K562 (cell line): ENCODE measurements at places on chromosomes 5 and 9. TPM values are rescaled to one million over a fixed set of nuclear protein-coding genes. Genes with fewer than 3 reads are reported as not detected.
A peak's percentile ranks its signal among the peaks of the same experiment; 100 is the strongest.

The PKD2L2 gene
- total RNA-seq = not detected in 2 replicates

The CNTNAP3 gene
- total RNA-seq = 0.20 and 0.22 TPM in 2 replicates

GRCh38 chr9:136276716-136277115, 27.2 kb downstream of the CCDC187 start:
- H3K27me3 ChIP-seq = peaks cover 51% of the 10 kb centered on the region
- no peak overlapping the region for H3K27ac ChIP-seq
- DNase-seq = no peak
- H3K4me3 ChIP-seq = no peak overlapping the region

- peaks cover 56% of the 10 kb centered on the region; the same call in 2 of the 3 replicates for H3K36me3 ChIP-seq
- H3K27me3 ChIP-seq = no peaks in the 10 kb centered on the region
- no peak overlapping the region for H3K27ac ChIP-seq
- no peak overlapping the region for H3K4me3 ChIP-seq
- H3K4me1 ChIP-seq = peaks cover 4% of the 10 kb centered on the region; the same call in 1 of the 3 replicates
These were observed 4.3 kb upstream of the MRNIP start for GRCh38 chr5:179862891-179863290.

The CSF1R gene
- 0.20 and 0.22 TPM in 2 replicates for total RNA-seq

DNA sequence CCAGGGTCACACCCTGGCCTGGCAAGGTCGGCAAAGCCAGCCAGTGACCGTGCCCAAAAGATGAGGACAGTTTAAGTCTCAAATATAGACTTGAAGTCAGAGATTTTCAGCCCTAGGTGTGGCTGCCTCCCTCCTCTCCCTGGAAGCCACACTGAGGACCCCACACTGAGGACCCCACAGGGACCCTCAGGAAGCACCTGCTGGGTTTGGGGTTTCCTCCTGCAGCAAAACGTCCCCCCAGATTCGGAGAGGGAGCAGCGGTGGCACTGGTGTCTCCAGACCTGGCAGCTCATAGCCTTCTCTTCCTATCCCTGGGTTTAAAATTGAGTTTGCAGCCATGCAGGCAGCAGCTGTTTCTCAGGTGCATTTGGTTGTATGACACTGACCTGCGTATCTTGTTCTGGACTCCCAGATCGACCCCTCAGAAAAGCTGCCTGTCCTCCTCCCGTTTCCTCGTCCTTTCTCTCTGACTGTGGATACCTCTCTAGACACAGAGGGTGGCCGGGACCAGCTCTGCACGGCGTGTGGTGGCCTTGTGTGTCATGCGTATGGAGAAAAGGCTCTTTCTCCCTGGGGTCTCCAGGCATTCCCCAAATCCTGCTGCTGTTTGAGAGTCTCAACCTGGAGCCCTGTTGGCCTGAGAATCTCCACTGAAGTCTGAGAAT, 36.6 kb downstream of the MRPL36 start:
- DNase-seq = no peak
- H3K4me1 ChIP-seq = no peaks in the 10 kb centered on the region
- no peaks in the 10 kb centered on the region for H3K36me3 ChIP-seq
- H3K27me3 ChIP-seq = peaks cover 78% of the 10 kb centered on the region
- H3K27ac ChIP-seq = no peak overlapping the region
- H3K4me3 ChIP-seq = no peak overlapping the region

The ORM2 gene
- total RNA-seq = 0.98 and 1.5 TPM in 2 replicates

The MYMK gene
- not detected in 2 replicates for total RNA-seq

DNA sequence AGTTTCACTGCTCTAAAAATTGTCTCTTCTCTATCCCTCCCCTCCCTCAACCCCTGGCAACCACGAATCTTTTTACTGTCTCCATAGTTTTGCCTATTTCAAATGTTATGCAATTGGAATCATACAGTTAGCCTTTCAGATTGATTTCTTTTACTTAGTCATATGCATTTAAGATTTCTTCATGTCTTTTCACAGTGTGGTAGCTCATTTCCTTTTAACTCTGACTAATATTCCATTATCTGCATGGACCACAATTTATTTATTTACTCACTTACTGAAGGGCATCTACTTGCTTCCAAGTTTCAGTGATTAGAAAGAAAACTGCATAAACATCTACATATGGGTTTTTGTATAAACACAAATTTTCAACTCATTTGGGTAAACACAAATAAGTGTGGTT, 372.3 kb downstream of the CDH18 start:
- no peaks in the 10 kb centered on the region for H3K4me1 ChIP-seq
- no peaks in the 10 kb centered on the region for H3K27me3 ChIP-seq
- no peak overlapping the region for H3K27ac ChIP-seq

The PDE6A gene
- total RNA-seq = not detected in 2 replicates

GRCh38 chr9:3526165-3526996, 580 bp upstream of the RFX3 start:
- H3K4me3 ChIP-seq = peak overlapping the region; percentile 82
- H3K27ac ChIP-seq = peak overlapping the region; percentile 100
- H3K36me3 ChIP-seq = no peaks in the 10 kb centered on the region; the same call in 2 of the 3 replicates
- no peaks in the 10 kb centered on the region for H3K4me1 ChIP-seq
- DNase-seq = peak; percentile 70

- no peaks in the 10 kb centered on the region for H3K27me3 ChIP-seq
- DNase-seq = no peak
- H3K27ac ChIP-seq = no peak overlapping the region
These were observed 155.8 kb downstream of the DEPDC1B start for GRCh38 chr5:60544142-60544541.

The OR1L8 gene
- total RNA-seq = not detected in 2 replicates

- no peaks in the 10 kb centered on the region for H3K27me3 ChIP-seq
- no peaks in the 10 kb centered on the region for H3K4me1 ChIP-seq
- DNase-seq = no peak
- H3K4me3 ChIP-seq = no peak overlapping the region
These were observed 164.7 kb upstream of the TARS1 start for GRCh38 chr5:33275921-33276627.

The PDCD1LG2 gene
- not detected in 2 replicates for total RNA-seq

- H3K27ac ChIP-seq = no peak overlapping the region
- H3K36me3 ChIP-seq = no peaks in the 10 kb centered on the region
- no peak for DNase-seq
- peaks cover 6% of the 10 kb centered on the region; the same call in 1 of the 2 replicates for H3K4me1 ChIP-seq
These were observed 251.0 kb downstream of the DENND1A start for GRCh38 chr9:123678878-123679329.

The PCDHA7 gene
- total RNA-seq = not detected in 2 replicates

DNA sequence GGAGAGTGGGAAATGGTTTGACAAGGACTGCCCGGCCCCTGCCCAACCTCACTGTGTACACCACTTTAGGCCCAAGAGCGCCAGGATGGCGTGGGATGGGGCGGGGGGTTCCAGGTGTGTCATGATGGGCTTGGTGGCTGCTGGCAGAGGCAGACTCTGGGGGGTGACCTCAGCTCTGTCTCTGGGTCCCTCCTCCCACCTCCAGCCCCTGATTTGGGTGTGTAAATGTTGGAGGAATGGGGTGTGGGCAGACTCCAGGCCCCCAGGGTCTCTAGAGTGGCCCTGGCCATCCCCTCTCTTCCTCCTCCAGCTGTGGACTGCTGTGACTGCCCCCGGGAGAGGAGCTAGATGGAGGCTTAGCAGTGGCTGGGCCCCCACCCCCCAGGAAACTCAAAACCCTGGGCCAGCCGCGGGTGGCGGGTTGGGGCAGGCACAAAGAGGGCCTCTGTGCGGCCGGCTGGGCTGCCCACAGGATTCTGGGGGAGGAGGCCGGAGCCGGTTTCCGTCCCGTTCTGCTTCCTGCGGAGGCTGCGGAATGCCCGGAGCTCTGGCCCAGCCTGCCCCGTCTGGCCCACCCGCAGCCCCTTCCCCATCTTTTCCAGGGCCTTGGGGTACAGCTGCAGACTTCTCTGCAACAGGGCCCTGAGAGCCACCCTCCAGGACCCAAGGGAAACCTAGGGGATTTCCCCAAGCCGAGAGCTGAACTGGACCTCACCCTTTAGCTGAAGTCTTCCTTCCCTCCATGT, 23.1 kb downstream of the CXXC5 start:
- DNase-seq = no peak
- H3K4me1 ChIP-seq = peaks cover 78% of the 10 kb centered on the region
- peak overlapping the region; percentile 95 for H3K27ac ChIP-seq
- no peaks in the 10 kb centered on the region for H3K27me3 ChIP-seq
- H3K4me3 ChIP-seq = no peak overlapping the region

The NPDC1 gene
- total RNA-seq = 1.5 and 2.1 TPM in 2 replicates

DNA sequence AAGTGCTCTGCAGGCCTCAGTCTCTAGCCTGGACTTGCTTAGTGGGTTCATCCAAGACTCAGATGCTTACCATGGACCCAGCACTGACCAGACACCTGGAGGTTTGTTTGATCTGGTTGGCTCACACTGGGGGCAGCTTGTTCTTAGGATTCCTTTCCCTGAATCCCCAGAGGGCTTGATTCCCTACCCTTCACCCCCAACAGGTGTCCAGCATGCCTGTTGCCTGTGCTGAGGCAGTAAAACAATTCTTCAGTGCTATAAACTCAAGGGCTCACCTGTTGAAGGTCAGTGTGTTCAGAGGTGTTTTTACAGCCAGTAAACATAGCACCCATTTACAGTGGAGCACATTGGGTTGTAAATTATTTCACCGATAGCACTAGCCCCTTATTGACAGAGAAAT, 123.8 kb upstream of the KLF4 start:
- no peak overlapping the region for H3K27ac ChIP-seq
- peaks cover 7% of the 10 kb centered on the region; the same call in 1 of the 2 replicates for H3K27me3 ChIP-seq
- no peak for DNase-seq
- H3K36me3 ChIP-seq = no peaks in the 10 kb centered on the region
- H3K4me1 ChIP-seq = no peaks in the 10 kb centered on the region

DNA sequence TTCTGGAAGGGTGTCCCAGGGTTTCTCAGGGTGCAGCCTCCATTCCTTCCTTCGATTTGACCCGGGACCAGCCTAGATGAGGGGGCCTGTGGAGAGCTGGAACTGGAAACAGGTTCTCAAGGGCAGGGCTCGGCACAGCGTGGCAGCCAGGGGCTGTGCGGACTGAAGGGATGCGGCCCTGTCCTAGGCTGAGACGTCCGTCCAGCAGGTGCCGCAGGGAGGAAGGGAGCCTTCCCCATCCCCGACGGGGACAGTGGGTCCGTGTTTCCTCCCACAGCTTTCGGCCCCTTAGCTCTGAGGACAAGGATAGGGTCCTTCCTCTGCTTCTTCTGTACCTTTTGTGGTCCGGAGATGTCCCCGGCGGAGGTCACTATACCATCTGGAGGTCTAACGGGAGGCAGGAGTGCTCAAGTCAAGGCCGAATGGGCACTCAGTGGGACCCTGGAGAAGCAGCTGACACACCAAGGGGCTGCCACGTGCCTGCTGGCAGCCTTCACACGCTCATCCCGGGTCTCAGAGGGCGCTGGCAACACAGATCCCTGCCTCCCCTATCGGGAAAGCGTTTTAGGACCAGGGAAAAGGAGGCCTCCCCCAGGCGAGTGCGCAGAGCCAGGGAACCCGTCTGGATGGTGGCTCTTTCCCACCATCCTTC, 49.9 kb downstream of the USP20 start:
- DNase-seq = peak; percentile 76
- peaks cover 29% of the 10 kb centered on the region for H3K36me3 ChIP-seq
- H3K27me3 ChIP-seq = no peaks in the 10 kb centered on the region; the same call in 2 of the 3 replicates

DNA sequence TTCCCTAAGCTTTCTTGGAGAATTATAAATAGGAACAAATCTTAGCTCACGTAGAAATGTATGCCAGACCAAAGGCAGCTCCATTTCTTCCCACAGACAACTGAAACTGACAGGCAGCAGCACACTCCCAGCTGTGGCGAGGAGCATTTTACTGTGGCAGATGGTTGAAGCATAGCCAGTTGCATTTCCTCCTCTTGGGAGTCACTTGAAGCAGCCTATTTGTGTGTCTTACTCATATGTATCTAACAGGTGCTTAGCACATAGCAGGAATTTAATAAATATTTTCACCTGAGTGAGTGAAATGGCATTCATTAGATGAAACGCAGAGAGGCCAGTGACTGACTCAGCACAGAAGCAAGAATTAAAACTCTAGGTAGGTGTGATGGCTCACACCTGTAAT, 12.3 kb upstream of the MTMR12 start:
- no peak for DNase-seq
- H3K27ac ChIP-seq = no peak overlapping the region
- H3K4me3 ChIP-seq = no peak overlapping the region
- peaks cover 7% of the 10 kb centered on the region; the same call in 1 of the 2 replicates for H3K4me1 ChIP-seq
- H3K36me3 ChIP-seq = no peaks in the 10 kb centered on the region

DNA sequence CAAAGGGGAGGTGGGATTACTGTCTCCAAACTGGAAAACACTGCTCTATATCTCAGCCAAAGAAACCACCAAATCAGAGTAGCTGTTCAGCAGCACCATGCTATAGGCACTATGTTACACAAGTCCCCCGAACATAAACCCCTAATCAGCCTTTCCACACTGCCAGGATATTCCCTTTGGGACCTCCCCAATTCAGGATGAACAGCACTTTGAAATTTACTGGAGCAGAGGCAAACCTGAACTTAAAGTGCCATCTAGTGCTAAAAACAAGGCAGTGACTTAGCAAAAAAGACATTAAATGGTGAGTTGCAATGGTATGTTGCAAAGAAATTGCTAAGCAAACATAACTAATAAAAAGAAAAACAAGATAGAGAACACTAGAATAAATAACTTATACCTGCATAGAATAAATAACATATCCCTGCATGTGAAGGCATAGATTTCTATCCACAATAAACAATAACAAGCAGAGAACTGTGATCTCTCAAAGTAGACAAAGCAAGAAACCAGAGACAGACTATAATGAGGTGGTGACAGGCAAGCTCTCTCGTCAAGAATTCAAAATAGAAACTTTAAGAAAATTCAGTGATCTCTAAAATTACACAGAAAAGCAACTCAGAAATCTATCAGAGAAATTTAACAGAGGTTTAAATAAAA, 584.4 kb upstream of the ACO1 start:
- H3K27ac ChIP-seq = no peak overlapping the region
- no peak overlapping the region for H3K4me3 ChIP-seq
- H3K36me3 ChIP-seq = no peaks in the 10 kb centered on the region
- no peaks in the 10 kb centered on the region for H3K4me1 ChIP-seq
- no peaks in the 10 kb centered on the region for H3K27me3 ChIP-seq

DNA sequence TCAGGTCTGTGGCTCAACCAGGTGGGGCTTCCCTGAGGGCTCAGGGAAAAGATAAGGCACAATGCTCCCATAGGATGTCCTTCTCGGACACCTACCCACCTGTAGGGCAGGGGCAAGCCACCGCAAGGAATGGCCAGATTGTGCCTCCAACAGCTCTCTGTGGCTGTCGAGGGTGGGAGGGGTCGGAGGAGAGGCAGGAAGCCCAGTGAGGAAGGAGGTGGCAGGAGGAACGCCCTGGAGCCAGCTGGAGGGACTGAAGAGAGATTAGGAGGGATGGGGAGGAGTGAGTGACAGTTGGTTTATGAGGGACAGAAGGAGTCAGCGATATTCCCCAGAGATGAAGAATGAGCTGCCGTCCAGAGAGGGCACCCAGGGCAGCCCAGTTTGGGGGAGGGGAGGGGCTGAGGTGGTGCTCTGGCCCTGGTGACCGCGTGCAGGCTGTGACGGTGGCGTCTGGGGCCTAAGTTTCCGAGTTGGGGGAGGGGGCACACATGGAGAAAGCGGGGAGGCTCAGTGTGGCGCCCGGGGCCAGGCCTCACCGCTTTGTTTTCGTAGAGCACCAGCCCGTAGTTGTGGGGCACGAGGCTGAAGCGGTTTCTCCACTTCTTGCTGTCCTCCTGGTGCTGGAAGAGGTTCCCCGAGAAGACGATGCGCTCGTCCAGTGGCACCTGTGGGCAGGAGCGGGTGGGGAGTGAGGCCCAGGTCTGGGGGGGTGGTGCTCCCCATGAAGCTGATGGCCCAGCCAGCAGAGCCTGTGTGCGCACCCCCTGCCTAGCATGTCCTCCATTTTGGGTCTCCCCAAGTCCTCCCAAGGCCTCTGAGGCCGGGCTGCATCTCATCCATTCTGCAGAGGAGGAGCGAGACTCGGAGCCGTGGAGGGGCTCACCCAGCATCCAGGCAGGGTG, 75.6 kb downstream of the LRSAM1 start:
- H3K27me3 ChIP-seq = no peaks in the 10 kb centered on the region
- no peaks in the 10 kb centered on the region for H3K4me1 ChIP-seq
- no peak for DNase-seq

- H3K27me3 ChIP-seq = no peaks in the 10 kb centered on the region
- no peak overlapping the region for H3K27ac ChIP-seq
- H3K36me3 ChIP-seq = no peaks in the 10 kb centered on the region
- H3K4me1 ChIP-seq = no peaks in the 10 kb centered on the region
- DNase-seq = no peak
These were observed 129.1 kb upstream of the FBN2 start for GRCh38 chr5:128667152-128667551.
